ENCODE measurements at places on chromosomes 6 and 20. TPM values are rescaled to one million over a fixed set of nuclear protein-coding genes. Genes with fewer than 3 reads are reported as not detected.

The MLIP gene
- not detected for total RNA-seq

The LY6G5B gene
- 21.2 TPM for total RNA-seq

The MATN4 gene
- total RNA-seq: 0.15 TPM

The OR2J3 gene
- total RNA-seq: not detected

The TGM3 gene
- not detected for total RNA-seq

The ANKRD66 gene
- total RNA-seq: not detected

The PRR18 gene
- 0.23 TPM for total RNA-seq

The PRIM2 gene
- 30.7 TPM for total RNA-seq

The TEAD3 gene
- total RNA-seq: 10.7 TPM

The F13A1 gene
- total RNA-seq: 0.26 TPM

The ABHD16A gene
- 47.2 TPM for total RNA-seq

The CST1 gene
- not detected for total RNA-seq

The STX16 gene
- 41.9 TPM for total RNA-seq

The HAO1 gene
- total RNA-seq: 0.13 TPM

The ZGPAT gene
- total RNA-seq: 35.8 TPM

The CRISP3 gene
- not detected for total RNA-seq

The LRRN4 gene
- 0.57 TPM for total RNA-seq

The TSHZ2 gene
- 0.36 TPM for total RNA-seq

The CCDC28A gene
- total RNA-seq: 4.7 TPM

The SLC25A27 gene
- total RNA-seq: 0.77 TPM

The MAS1 gene
- total RNA-seq: not detected

The RCAN2 gene
- 0.05 TPM for total RNA-seq

The RNASET2 gene
- 9.7 TPM for total RNA-seq

The CNR1 gene
- total RNA-seq: 0.13 TPM

The KIAA0408 gene
- 0.90 TPM for total RNA-seq

The ADAT2 gene
- total RNA-seq: 6.4 TPM

The ZBTB46 gene
- 15.2 TPM for total RNA-seq

The AFG1L gene
- 12.4 TPM for total RNA-seq

The LPA gene
- total RNA-seq: 0.21 TPM

The WFDC10B gene
- not detected for total RNA-seq

The HLA-DPA1 gene
- total RNA-seq: 0.69 TPM

The MLN gene
- total RNA-seq: not detected

The TMEM244 gene
- total RNA-seq: not detected

The TRIM15 gene
- 0.13 TPM for total RNA-seq

The LAMA5 gene
- total RNA-seq: 497 TPM

The MYH7B gene
- total RNA-seq: 0.59 TPM

The POM121L2 gene
- total RNA-seq: not detected

The SAPCD1 gene
- total RNA-seq: 6.3 TPM

The ADGB gene
- total RNA-seq: not detected

The HLA-DRA gene
- 1.7 TPM for total RNA-seq

The SLC44A4 gene
- 2.7 TPM for total RNA-seq

The ABCF1 gene
- total RNA-seq: 94.9 TPM

The SIM1 gene
- total RNA-seq: not detected

The ZNF165 gene
- 4.2 TPM for total RNA-seq

The PNPLA1 gene
- total RNA-seq: not detected

The SIRPG gene
- not detected for total RNA-seq

The EDN1 gene
- 15.1 TPM for total RNA-seq

The HDGFL1 gene
- not detected for total RNA-seq

The AVP gene
- not detected for total RNA-seq

The TMEM14A gene
- total RNA-seq: 45.6 TPM

The CTAGE9 gene
- total RNA-seq: 0.15 TPM

The DDX27 gene
- 63.4 TPM for total RNA-seq

The ALDH5A1 gene
- 4.2 TPM for total RNA-seq

The SLC17A3 gene
- total RNA-seq: not detected

The NHSL1 gene
- total RNA-seq: 20.6 TPM

The TRIM10 gene
- not detected for total RNA-seq

The ZNF451 gene
- total RNA-seq: 71.1 TPM

The PRPH2 gene
- not detected for total RNA-seq

The GHRH gene
- not detected for total RNA-seq
